ENCODE measurements at places on chromosomes 3 and 15.
A peak's percentile ranks its signal among the peaks of the same experiment; 100 is the strongest.

GRCh38 chr15:25947323-25948314 is 84.5 kb upstream of the ATP10A start:
- peak; percentile 49 for DNase-seq

GRCh38 chr15:38609097-38609738 is 44.6 kb upstream of the RASGRP1 start:
- no peak for DNase-seq

DNA sequence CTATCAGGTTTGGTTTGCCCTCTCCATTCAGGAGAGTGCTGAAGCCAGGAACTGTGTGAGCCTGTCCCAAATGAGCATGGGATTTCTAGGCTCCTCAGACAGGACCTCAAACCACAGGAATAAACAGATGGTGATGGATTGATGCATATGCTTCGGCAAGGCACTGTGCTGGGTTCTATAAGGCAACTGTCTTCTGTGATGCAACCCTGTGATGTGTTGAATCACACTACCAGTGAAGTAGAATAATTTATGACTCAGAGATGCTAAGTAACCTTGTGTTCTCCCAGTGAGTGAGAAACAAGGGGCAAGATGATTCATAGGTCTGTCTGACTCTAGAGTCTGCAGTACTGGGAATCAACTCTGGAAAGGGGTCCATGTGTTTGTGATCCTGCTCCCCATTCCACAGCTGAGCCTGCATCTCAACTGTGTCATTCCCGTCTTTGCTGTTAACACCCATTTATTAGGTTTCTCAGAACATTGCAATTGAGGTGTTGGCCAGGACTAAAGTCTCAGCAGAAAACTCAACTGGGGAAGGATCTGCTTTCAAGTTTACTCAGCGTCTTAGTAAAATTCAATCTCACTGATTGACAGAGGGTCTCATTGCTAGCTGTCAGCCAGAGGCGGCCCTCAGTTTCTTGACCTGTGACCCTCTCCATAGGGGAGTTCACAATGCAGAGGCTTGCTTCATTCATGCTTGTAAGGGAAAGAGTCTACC is 510.1 kb upstream of the CFAP20DC start:
- DNase-seq = no peak

DNA sequence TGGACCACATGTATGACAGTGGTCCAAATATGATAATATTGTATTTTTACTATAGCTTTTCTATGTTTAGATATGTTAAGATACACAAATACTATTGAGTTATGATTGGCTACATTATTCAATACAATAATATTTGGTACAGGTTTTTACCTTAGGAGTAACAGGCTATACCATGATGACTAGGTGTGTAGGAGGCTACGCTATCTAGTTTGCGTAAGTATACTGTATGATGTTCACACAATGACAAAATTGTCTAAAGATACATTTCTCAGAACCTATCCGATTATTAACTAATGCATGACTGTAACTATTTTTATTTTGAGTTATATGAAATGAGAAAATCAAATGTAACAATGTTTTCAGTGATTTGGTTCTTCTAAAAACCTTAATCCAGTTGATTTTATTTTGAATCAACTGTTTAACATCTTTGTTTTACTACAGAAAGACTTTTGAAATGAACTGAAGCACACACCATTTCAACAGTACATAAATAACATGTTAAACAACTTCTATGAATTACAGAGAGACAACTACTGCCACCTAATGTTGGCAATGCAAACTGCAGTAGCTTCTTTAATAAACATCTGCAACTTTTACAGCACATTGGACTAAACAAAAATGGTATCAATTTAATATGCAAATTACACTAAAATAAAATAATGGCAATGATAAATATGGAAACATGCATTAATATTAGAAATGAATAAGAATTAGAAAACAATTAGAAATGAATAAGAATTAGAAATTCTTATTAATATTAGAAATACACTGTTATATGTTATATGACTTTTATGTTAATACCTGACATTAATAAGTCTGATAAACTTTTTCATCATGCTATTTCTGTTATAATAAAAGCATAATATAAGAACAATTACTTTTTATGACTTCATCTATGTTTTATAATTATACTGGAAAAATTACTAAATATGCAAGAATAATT is 255.7 kb downstream of the MBNL1 start:
- peak; percentile 12 for DNase-seq

DNA sequence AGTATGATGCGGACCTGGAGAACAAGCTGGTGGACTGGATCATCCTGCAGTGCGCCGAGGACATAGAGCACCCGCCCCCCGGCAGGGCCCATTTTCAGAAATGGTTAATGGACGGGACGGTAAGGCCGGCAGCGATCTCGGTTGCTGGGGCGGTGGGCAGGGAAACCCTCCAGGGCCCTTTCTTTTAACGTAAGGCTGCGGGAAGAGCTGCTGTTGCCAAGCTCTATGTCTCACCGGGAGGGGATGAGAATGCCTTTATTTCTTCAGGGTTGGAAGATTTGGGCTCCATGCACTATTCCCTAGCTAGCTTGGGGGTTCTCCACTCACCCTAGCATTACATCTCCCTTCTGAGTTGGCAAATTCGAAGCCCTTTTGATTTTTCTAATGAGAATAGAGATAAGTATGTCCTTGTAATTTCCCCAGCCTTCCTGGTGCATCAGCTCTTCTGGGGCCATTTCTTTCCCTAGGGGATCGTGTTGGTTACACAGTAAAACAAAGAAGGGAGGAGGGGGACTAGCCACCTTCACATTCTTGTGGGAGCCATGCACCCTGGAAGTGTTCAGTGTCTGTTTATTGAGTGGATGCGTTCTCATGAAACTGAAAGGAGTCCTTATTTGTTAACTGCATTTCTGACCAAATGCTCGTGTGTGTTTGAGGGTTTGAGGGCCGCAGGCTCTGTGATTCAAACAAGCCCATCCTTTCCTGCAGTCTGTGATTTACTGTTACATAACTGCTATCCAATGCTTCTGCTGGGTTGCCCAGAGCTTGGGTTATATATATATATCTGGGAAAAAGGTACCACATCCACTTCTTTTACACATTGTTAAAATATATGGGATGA is 982 bp downstream of the TAGLN3 start:
- no peak for DNase-seq

GRCh38 chr15:82056958-82057823 is 11.4 kb upstream of the MEX3B start:
- no peak for DNase-seq

GRCh38 chr3:16869261-16870005 is 15.3 kb upstream of the PLCL2 start:
- DNase-seq = no peak

DNA sequence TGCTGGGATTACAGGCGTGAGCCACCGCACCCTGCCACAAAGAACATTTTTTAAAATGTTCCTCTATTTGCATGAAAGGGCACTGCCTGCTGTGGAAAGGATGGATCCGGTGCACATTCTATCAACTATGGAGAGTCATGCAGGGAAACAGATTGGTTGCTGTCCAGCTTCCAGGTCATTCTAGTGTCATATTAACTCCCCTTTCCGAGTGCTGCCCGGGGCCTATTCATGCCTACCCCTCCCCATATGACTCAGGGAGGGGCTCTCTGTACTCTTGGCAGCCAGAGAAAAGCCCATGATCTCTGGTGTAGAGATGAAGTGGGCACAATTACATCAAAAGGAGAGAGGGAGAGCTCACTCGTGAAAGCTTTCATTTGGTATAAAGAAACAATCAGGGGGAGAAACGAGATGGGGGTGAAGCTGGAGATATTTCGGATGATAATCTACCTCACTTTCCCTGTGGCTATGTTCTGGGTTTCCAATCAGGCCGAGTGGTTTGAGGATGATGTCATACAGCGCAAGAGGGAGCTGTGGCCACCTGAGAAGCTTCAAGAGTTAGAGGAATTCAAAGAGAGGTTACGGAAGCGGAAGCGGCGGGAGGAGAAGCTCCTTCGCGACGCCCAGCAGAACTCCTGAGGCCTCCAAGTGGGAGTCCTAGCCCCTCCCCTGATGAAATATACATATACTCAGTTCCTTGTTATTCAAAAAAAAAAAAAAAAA is 16.1 kb upstream of the AHSG start:
- no peak for DNase-seq

GRCh38 chr3:126309165-126309564 is 48.0 kb downstream of the KLF15 start:
- no peak for DNase-seq

DNA sequence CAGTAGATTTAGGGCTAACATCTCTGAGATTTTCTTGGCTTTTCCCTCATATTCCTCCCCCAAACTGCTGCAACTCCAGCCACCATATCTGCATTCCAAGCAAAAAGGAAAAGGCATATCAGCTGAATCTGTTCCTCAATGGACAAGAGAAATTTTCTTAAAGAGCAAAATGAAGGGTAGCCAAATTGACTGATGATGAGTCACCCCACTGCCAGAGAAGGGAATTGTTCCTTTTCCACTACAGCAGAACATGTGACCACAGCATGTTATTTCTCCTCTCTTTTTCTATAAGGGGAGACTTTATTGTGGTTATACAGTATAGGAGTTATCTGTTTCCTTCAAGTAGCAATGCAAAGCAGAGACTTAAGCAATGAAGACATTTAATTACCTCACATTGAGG is 172.5 kb downstream of the MTHFS start:
- no peak for DNase-seq

DNA sequence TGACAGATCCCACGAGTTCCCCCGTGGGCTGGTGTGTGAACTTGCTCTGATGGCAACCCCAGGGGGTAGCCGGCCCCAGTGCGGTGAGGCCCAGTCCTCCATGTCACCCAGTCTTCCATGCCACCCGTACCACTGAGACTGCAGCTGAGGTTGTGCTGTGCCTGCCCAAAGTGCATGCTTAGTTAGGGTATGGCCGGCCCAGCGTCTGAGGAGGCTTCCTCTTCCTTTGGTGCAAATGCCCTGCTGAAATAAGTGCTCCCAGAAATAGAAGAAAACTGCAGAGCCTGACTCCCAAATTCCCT is 31.5 kb downstream of the MGLL start:
- DNase-seq = no peak

GRCh38 chr3:40070816-40071215 is 238.7 kb upstream of the EIF1B start:
- no peak for DNase-seq

DNA sequence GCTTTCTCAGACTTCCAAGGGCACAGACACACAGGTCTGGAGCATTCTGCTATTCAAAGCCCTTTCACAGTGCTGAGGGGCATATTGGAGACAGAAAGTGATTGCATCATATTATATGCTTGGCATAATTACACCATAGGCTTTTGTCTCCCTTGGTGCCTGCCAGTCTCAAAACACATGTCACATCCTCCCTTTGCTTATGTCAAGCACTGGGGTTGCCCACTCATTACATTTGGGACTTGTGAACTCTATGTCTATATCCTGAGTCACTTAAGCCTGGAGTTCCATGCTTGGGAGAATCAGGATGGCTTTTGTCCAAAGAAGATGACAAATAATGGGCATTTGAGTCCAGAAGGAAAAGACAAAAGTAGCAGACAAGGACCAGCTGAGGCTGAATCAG is 12.3 kb upstream of the PDZRN3 start:
- DNase-seq = no peak

DNA sequence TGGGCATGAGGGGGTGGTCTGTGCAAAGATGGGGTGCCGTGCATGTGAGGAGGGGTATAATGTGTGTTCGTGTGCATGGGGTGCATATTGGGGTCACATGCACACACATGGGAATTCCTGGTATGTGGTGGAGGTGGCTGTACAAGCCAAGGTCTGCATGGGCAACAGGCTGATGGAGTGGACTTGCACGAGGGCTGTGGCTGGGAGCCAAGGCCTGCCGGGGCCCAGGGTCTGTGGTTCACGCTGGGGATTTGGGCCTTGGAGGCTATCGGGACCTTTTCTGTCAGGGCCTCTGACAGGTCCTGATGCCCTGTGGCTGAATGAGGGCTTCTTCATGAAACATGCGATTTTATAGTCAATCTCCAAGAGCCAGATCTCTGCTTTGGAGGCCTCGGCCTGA is 9.8 kb upstream of the PLXND1 start:
- DNase-seq = no peak

DNA sequence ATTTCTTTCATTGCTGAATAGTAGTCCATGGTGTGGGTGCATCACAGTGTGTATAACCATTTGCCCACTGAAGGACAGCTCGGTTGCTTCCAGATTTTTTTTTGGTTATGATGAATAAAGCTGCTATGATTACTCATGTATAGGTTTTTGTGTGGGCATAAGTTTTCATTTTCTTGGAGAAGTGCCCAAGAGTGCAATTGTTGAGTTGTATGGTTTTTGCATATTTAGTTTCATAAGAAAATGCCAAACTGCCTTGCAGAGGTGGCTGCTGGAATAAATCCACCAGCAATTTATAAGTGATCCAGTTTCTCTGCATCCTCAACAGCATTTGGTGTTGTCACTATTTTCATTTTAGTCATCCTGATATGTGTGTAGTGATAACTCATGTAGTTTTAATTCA is 8.4 kb upstream of the SPESP1 start:
- DNase-seq = no peak

DNA sequence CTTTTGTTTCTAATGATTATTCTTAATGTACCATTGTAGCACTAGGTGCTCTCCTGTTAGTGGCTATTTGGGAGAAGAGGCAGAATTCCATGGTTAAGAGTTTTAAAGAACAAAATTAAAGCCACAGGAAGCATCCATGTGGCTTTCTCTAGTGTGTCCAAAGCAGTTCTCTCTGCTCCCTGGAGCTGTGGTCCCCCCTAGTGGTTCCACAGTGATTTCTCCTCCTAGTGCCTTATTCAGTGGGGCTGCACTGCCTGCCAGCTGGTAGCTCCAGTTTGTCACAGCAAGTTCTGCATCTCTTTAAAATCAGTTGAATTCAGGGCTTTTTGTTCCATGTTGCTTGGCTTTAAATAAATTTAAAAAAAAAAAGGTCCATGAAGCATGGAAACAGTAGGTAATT is 39.6 kb upstream of the FAM98B start:
- no peak for DNase-seq

GRCh38 chr3:78979028-78979427 is 788.8 kb downstream of the ROBO1 start:
- DNase-seq = no peak

- DNase-seq = no peak
Measured at GRCh38 chr15:78002996-78003395, 74.5 kb downstream of the TBC1D2B start.

DNA sequence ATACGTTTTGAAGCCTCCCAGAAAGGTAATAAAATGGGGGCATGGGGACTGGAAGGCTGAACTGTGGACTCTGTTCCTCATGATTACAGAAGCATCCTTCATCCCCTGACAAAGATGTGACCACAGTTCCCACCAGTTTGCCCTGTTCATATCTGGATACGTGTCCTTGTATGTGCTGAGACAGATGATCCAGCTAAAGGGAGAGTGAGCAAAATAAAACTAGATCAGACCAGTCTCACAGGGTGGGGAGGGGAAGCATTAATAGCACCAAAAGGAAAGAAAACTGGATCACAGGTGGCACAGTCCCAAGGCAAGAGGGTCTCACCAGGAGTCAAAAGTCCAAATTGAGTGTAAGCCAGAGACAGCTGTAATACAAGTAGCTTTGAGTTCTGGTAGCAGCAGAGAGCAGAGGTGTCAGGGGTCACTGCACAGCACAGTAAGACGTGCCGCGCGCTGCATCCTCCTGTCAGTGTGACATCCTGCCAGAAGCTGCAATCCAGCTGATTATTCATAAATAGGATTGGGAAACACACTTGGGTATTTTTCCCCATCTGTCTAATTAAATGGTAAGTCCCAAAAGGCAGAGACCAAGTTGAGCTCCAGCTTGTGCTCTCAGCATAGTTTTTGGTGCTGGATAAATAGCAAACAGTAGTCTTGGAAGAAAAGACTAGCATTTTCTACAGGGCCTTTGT is 560.0 kb upstream of the CFAP20DC start:
- DNase-seq = no peak

All from NCI-H2081 treated with DMSO at 0.1 percent for 48 hours (cell line).